Sciatic nerve (tissue), 2 donors: ENCODE measurements at places on chromosomes 13 and 19. TPM values are rescaled to one million over a fixed set of nuclear protein-coding genes. Genes with fewer than 3 reads are reported as not detected.

DNA sequence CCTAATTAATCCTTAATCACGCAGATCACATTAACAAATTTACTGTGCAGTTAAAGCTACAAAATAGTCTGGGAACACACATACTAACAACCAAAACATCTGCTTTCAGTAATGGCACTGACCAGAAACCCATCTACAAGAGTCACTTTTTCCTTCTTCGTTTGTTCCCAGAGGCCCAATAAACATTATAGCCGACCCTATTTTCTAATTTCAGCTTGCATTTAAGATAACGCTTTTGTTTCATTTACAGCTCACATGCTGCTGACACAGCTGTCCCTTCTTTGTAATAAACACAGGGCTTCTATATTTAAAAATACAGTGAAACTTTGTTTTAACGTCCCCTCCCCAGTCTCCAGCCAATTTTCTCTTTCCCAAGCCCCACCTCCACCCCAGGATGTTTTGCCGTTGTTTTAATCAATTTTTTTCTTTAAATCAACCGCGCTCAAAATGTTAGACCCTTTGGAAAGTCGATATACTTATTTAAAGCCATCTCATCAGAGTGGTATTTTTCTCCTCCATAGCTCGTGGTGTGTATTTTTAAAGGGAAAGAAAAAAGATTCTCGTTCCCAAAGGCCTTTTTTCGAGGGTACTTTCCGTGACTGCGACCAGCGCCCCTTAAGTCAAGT lies 1.7 kb upstream of the WBP4 start:
- no peak for DNase-seq

- DNase-seq = peak; percentile 23
Observed at GRCh38 chr19:15468675-15469512, 4.5 kb upstream of the RASAL3 start.

- no peak for DNase-seq
Observed at GRCh38 chr13:85142351-85142927, 656.8 kb downstream of the SLITRK6 start.

RDH8 gene
- total RNA-seq = not detected

COX7A1 gene
- total RNA-seq = 71.6 TPM

DNA sequence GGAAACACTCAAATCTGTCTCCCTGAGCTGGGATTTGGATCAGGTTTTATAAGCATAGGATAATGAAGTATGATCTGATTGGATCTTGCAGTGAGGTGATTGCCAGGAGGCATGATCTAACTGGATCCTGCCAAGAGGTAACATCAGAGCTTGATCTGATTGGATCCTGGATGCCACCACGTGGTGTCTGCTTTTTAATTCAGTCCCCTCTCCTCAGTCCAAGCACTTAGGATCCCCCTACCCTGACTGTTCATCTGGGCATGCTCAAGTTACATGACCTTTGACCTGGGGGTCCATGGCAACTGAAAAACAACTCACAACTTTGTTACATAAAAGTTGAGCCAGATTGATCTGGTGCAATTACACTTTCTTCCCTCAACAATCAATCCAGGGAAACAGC lies 47.5 kb upstream of the LSM14A start:
- no peak for DNase-seq

IZUMO2 gene
- total RNA-seq = not detected

DNA sequence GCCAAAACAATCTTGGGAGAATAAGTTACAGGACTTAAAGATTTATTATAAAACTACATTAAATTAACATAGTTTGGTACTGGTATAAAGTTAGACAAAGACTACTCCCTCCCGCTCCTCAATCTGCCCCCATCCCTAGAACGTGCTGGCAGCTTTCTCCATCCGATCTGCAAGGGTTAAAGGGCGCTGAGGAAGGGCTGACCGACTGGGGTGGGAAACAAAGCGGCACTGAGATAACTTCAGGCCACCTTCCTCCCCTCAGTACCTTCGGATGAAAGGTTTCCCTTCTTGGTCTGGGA lies 790 bp upstream of the SUGT1 start:
- DNase-seq = no peak

DNA sequence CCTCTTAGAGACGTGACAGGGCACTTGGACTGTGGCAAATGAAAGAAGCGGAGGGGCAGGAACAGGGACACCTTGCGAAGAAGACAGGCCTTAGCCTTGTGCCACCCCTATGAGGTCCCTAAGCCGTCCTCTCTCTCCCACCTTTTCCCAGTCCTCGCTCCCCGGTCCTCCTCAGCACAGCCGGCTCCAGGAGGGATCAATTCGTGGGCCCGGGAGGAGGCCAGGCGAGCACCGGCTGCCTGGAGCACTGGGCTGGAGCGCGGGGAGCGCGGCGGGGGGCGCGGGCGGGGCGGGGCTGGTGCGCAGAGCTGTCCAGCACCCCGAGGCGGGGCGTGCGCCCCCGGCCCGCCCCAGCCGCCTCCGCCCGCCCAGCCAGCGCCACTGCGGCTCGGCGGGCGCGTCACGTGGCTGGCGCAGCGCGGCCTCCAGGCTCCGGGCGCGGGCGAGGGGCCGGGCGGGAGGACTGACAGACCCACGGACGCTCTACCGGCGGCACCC lies at the start of gene LRP3:
Gene LRP3, plus strand, starts transcription at position 466 of the 498 bp plus-strand sequence. CDS start 456 bp downstream, outside the sequence.
- DNase-seq = no peak

SERTM1 gene
- 1.7 TPM for total RNA-seq

EHD2 gene
- total RNA-seq = 153 TPM

GRCh38 chr19:28235606-28236125 lies 977.3 kb downstream of the UQCRFS1 start:
- no peak for DNase-seq

- DNase-seq = no peak
Observed at GRCh38 chr13:68749796-68750195, 1357.8 kb upstream of the ATXN8OS start.

DNA sequence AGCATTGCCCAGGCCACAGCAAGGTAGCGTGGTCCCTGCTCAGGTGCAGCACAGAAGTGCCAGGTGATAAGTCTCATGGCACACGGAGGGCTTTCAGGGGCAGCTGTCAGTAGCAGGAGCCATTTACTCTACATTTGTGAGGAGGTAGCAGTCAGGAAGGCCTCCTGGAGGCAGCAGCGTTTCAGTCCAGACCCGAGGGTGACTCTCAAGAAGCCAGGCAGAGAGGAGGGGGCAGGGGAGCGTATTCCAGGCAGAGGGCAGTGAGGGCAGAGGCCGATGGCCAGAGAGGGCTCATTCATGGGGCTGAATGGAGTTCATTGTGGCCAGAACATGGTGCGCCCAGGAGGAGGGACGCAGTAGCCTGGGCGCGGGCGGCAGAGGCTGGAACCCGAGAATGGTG lies 8.9 kb downstream of the PIAS4 start:
- DNase-seq = no peak

DNA sequence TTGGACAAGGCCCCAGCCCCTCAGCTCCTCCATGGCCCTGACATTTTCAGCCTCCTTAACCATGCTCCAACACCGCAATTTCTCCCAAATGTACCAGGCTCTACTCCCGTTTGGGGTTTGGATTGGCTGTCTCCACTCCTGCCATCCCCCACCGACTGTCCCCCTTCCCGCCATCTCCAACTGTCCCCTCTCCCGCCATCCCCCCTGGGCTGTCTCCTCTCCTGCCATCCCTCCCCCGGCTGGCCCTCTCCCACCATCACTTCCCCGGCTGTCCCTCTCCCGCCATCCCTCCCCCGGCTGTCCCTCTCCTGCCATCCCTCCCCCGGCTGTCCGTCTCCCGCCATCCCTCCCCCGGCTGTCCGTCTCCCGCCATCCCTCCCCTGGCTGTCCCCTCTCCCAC lies 5.4 kb downstream of the BCAT2 start:
- DNase-seq = no peak

GRCh38 chr13:43370842-43371241 lies 347.5 kb downstream of the DNAJC15 start:
- DNase-seq = no peak
